ENCODE measurements at places on chromosomes 2 and 18.

DNA sequence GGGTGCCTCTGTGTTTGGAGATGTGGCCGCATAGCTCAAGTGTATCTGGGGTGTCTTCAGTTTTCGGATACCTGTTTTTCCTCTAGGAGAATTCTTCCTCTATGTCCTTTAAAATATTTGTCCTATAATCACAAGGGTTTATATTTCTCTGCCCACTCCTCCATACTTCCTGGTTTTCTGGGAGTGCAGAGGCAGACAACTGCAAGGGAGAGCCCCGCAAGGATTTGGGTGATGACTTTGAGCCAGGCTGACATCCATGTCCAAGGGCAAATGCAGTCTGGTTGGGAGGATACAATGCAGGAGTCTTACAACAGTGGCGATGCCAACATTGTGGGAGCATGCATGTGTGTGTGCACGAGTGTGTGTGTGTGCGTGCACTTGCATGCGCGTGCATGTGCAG, 2.1 kb downstream of the IL1RL1 start:
- DNase-seq, result no peak

DNA sequence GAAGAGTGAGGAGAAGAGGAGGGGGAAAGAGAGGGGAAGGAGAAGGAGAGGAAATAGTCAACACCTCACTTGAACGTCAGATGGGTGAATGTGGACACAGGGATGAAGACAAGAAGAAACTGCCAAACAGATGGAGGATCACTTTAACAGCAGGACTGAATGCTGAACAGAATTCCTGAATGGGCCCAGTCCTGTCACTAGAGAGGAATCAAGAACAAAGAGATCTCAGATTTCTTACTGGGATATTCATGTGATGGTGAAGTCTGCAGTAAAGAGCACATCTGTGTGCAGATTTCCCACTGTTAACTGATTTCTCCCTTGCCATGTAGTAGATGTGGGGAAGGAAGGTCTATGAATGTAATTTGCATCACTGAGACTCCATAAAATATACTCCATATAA, 135.4 kb downstream of the L3MBTL4 start:
- DNase-seq, result no peak

- no peak for DNase-seq
These were observed 243.1 kb upstream of the PXDN start for GRCh38 chr2:1987379-1987778.

DNA sequence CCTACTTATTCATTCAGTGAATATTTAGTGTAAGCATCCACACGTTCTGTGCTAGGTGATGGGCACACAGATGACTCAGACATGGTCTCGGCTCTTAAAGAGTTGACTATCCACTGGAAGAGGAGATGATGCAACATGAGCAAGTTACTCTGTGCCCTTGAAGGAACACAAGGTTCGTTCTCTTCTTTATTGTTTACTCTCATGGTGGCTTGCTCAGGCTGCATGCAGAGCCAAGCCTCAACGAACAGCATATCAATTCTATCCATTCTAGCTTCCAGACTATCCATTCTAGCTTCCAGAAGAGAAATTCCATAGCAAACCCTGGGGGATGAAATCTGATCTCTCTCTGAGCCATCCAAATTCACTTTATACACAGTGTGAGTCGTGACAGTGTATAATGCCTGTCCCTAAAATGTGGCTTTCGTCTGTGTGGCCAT, 68.1 kb upstream of the CTAGE1 start:
- no peak for DNase-seq

GRCh38 chr2:9831670-9832069, 11.6 kb upstream of the TAF1B start:
- no peak for DNase-seq

DNA sequence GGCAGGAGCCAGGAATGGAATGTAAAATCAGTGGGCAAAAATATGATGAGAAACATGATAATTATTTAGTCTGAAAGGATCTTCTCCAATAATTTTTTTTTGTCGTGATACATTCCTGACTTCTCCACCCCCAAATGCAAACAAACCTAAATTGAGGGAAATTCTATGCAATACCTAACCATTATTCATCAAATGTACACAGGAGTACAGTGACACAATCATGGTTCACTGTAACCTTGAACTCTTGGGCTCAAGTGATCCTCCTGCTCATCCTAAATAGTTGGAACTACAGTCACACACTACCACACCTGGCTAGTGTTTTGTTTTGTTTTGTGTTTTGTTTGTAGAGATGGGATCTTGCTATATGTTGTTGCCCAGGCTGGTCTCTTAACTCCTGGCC, 46.5 kb downstream of the RAB10 start:
- DNase-seq, result no peak

- DNase-seq, result no peak
These were observed 226.1 kb upstream of the SH3BP4 start for GRCh38 chr2:234725528-234726264.

GRCh38 chr2:179938026-179938425, 69.1 kb downstream of the CWC22 start:
- DNase-seq, result no peak

DNA sequence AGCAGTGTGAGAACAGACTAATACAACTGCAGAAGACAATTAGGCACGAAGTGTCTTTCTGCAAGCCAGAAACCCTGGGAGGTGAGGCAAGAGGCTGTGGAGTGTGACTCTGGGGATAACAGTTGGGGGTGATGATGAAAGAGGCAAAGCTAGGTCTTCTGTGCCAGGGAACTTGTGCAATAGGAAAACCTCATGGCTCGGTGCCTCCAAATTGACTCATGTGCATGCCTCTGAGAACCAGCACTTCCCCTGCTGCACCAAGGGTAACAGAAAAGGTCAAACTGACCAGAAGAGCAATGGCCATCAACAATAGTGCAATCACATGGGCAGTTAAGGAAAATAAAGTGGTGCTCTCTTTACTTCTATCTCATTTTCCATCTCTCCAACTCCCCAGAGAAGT, 136.4 kb downstream of the SCG2 start:
- no peak for DNase-seq

GRCh38 chr18:41693008-41693407, 262.0 kb upstream of the PIK3C3 start:
- no peak for DNase-seq

GRCh38 chr2:156021146-156022040, 311.1 kb downstream of the NR4A2 start:
- no peak for DNase-seq

GRCh38 chr2:59427980-59428379, 1125.5 kb downstream of the BCL11A start:
- DNase-seq, result no peak

GRCh38 chr2:17762451-17762850, 8.5 kb downstream of the GEN1 start:
- DNase-seq, result no peak

DNA sequence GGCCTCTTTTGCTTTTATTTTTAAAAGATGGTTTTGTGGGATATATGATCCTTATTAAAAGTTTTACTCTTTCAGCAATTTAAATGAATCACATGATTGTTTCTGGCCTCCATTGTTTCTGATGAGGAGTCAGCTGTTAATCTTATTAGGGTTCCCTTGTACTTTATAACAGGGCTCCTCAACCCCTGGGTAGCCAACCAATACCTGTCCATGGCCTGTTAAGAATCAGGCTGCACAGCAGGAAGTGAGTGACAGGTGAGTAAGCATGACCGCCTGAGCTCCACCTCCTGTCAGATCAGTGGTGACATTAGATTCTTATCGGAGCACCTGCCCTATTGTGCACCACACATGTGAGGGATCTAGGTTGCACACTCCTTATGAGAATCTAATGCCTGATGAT, 45.1 kb upstream of the FAM98A start:
- DNase-seq, result no peak

GRCh38 chr18:10053861-10054260, 140.0 kb downstream of the VAPA start:
- DNase-seq, result no peak

- no peak for DNase-seq
These were observed 28.7 kb downstream of the ACAA2 start for GRCh38 chr18:49784427-49785185.

GRCh38 chr18:2569338-2570207, 1.7 kb downstream of the METTL4 start:
- DNase-seq, result no peak

DNA sequence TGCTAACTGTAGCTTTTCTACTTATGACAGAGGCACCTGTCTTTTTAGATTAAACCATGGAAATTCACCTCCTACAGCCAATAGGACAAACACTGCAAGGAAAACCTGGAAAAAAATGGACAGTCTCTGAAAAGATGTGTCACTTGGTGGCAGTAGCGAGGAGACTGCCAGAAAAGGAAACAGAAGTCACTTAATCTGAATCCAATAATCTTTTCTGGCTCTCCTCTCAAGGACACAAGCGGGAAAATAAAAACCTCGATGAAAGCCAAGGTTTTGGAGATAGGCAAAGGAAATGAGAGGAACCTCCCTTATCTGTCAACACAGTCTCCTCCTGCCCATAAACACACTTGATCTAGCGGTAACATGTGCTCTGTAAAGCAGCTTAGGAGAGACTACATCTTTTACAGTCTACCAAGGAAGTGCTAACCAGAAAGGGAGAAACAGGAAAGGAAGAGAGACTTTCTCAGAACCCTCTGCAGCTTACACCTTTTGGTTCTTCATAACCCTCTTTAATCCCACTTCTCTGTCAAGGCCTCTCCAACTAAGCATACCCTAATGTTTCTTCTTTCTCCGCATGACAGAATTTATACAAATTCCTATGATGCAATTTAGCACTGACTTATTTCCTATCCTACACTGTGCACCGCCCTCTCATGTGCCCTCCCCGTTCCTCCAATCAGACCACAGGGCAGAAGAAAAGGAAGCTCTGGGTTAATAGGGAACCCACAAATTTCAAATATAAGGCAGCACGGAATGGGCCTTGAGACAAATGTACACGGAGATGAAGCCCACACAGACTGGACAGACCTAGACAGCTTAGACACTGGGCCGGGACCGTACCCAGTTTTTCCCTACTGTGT, 52.8 kb downstream of the CLASP1 start:
- no peak for DNase-seq

DNA sequence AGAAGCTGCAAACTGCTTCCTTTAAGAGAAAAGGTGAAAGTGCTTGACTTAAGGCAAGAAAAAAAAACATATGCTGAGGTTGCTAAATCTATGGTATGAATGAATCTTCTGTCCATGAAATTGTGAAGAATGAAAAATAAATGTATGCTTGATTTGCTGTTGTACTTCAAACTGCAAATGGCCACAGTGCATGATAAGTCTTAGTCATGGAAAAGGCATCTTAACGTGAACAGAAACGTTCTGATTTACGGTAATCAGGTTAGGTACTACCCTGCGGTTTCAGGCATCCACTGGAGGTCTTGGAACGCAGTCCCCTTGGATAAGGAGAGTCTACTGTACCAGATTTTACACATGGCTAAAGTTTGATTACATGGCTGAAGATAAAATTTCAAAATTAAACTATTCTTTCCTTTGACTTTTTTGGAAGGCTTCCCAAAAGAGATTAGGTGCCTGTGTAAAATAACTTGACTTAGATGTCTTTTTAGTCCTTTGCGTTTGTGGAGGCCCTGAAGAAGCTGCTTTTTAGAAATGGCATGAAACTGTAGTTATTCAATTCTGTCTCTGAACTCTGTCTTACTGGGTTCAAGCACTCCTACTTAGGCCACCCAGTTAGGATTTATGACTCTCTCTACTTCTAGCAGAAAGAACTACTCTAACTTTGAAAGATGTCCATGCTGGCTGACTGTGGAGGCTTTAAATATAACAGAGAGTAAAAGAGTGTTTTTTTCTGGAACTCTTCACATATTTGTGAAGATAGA, 35.9 kb upstream of the SCN9A start:
- no peak for DNase-seq

- no peak for DNase-seq
These were observed 129.9 kb downstream of the TANC1 start for GRCh38 chr2:159098361-159098760.

DNA sequence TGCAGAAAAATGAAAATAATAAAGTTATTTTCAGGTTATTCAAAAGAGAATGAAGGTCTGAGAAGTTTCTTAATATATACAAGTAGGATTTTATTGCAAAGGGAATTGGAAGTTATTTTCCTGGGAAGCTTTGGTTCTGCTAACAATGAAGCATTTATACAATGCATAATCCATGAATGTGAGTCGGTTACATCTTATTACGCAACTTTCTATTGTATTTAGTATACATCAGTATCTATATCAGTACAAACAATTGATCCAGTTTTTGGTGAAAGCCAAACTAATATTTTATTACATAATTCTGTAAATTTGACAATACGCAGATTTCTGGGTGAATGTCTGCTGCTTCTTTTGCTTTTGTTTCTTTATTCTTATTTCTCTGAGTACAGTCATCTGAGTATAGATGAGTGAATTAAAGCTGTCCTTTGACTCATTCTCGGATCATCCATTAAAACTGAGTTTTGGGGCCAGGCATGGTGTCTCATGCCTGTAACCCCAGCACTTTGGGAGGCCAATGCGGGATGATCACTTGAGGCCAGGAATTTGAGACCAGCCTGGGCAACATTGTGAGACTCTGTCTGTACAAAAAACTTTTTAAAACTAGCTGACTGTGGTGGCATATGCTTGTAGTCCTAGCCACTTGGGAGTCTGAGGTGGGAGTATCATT, 108.5 kb downstream of the SOCS6 start:
- DNase-seq, result no peak

GRCh38 chr2:205612636-205613035, 69.7 kb upstream of the NRP2 start:
- DNase-seq, result peak; percentile 6

DNA sequence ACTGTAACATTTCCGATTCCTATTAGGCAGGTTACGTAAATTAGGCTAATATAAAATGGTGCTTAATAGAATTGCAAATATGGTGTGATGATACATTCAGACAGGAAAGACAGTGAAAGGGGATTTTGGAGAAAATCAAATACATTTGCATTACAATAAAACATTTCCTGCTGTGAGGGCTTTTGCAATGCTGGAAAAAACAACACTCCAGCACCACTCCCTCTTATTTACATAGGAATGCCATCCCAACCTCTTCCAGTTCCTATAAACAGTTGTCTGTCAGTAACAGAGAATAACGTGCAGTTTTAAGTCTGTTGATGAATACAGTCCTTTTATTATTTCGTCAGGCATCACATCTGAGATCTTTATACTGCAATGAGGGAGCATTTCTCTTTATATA, 298.8 kb upstream of the FANCL start:
- DNase-seq, result no peak

DNA sequence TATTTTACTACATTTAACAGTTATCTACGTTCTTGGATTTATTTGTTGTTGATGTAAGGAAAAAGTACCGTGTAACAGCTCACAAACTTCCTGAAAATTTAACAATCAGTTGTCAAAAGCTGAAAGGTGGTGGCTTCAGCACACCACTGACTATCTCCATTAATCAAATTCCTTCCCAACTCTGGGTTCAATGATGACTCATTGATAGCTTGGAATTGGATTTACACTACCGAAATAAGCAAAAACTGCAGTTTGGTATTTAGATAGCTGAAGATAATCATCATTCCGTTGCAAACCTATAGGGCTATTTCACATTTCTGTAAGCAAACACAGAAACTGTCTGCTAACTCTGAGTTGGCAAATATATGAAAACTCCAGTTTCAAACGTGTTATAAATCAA, 322.3 kb upstream of the TFPI start:
- no peak for DNase-seq

All from activated CD4-positive, alpha-beta T cell treated with anti-CD3 and anti-CD28 coated beads, Interleukin-2, amount 50 U/mL, for 24 hours (primary cell).